Breast epithelium (tissue), 4 donors: ENCODE measurements at places on chromosomes 3 and 15. TPM values are rescaled to one million over a fixed set of nuclear protein-coding genes. Genes with fewer than 3 reads are reported as not detected.

The FMN1 gene
- 33.1 TPM for total RNA-seq

The CXCR6 gene
- total RNA-seq, result 4.5 TPM

GRCh38 chr3:115624029-115624741, 875 bp downstream of the GAP43 start:
- no peaks in the 10 kb centered on the region for H3K4me1 ChIP-seq
- peaks cover 18% of the 10 kb centered on the region for H3K27me3 ChIP-seq
- H3K27ac ChIP-seq, result no peak overlapping the region
- no peak for DNase-seq

DNA sequence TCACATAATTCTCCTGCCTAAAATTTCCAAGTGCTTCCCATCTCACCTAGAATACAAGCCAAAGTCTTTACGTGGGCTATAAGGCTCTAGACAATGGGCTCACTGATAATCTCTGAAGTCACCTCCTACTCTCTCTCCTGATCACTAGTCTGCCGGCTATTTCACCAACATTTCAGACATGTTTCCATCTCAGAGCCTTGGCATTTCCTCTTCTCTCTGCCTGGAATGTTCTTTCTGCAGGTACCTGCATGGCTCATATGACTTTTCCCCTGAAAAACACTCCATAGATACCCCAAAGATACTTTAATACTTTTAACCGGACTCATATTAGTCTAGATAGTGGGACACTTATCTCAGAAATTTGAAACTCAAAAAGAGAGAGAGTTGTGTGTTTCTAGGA, 32.7 kb downstream of the CD200 start:
- H3K36me3 ChIP-seq, result no peaks in the 10 kb centered on the region
- no peaks in the 10 kb centered on the region for H3K4me1 ChIP-seq
- peak overlapping the region; percentile 51 for H3K27ac ChIP-seq
- no peak overlapping the region for H3K4me3 ChIP-seq
- no peaks in the 10 kb centered on the region for H3K27me3 ChIP-seq

DNA sequence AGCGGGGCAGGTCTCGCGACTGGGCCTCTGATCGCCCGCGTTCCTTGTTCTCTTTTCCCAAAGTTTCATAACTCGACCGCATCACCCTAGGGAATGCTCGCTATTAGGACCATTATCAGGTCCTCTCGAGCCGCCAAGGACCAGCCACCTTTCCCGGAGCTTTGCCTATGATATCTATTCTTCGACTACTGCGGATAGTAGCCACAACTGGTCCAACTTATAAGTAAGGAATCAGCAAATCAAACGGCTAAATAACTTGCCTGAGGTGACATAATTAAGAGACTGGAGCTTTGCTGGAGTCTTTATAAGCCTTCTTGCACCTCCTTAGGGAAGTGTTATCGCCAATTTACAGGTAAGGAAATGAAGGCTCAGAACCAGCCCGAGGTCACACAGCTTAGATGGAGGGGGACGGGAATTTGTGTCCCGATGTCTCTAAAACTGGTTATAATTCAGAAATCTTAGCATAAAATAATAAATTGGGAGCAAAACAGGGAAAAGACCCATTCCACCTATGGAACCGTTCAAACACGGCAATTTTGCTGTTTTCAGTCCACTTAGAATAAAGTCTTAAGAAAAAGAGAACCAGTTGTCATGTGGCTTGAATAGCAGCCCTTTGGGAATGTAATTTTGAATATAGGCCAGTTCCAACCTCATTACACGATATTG, 479 bp upstream of the PLD1 start:
- H3K36me3 ChIP-seq, result no peaks in the 10 kb centered on the region
- no peaks in the 10 kb centered on the region for H3K27me3 ChIP-seq
- peak overlapping the region; percentile 67 for H3K4me3 ChIP-seq
- DNase-seq, result no peak

The TIMP4 gene
- 46.9 TPM for total RNA-seq

- H3K27ac ChIP-seq, result no peak overlapping the region
- H3K4me1 ChIP-seq, result no peaks in the 10 kb centered on the region
- H3K27me3 ChIP-seq, result no peaks in the 10 kb centered on the region
- DNase-seq, result no peak
Observed at GRCh38 chr3:41363830-41364523, 164.7 kb downstream of the CTNNB1 start.

GRCh38 chr15:81357180-81357686, 16.8 kb downstream of the TMC3 start:
- H3K4me1 ChIP-seq, result no peaks in the 10 kb centered on the region
- H3K4me3 ChIP-seq, result no peak overlapping the region
- no peak for DNase-seq
- H3K36me3 ChIP-seq, result no peaks in the 10 kb centered on the region

DNA sequence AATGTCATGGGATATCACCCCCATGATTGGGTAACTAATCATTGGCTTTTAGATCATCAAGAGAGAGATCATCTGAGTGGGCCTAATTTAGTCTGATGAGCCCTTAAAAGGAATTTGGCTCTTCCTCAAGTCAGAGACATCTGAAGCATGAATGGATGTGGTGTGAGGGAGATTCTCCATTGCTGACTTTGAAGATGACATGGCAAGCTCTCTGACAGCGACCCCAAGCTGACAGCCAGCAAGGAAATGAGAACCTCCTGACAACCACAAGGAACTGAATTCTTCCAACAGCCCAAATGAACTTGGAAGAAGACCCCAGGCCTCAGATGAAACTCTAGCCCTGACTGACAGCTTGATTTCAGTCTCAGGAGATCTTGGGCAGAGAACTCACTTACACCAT, 108.4 kb upstream of the SPATA12 start:
- no peaks in the 10 kb centered on the region for H3K4me1 ChIP-seq
- no peaks in the 10 kb centered on the region for H3K36me3 ChIP-seq
- no peak for DNase-seq
- no peak overlapping the region for H3K27ac ChIP-seq
- H3K27me3 ChIP-seq, result no peaks in the 10 kb centered on the region

- peaks cover 12% of the 10 kb centered on the region for H3K4me1 ChIP-seq
- peak within 1 kb of the TSS; percentile 94 for H3K4me3 ChIP-seq
- peak within 1 kb of the TSS; percentile 90 for H3K27ac ChIP-seq
- H3K27me3 ChIP-seq, result no peaks in the 10 kb centered on the region
- DNase-seq, result peak; percentile 99
Observed at GRCh38 chr15:89334510-89335297, at the start of gene POLG. Gene POLG, minus strand, starts transcription at chr15:89334824. Its CDS starts 1,070 bp downstream, at chr15:89333754.

DNA sequence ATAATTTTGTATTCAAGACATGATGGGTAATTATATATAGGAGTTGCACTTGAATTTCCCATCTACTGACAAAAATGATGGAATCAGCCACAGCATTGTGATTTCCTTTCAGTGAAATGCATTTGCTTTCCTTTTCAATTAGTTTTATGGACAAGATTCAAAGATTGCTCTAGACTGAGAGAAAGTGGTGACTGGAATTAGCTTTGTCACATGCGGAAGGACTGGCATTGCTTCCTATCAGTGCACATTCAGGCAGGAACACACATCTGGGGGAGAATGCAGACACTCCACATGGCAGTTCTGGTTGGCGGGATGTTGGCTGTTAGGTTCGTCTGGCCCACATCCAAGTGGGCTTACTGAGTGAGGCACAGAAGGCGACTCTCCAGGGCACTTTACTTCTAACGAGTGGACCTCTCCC, 399.3 kb upstream of the RGMA start:
- H3K36me3 ChIP-seq, result no peaks in the 10 kb centered on the region
- no peaks in the 10 kb centered on the region for H3K27me3 ChIP-seq
- no peaks in the 10 kb centered on the region for H3K4me1 ChIP-seq
- no peak for DNase-seq
- no peak overlapping the region for H3K4me3 ChIP-seq
- no peak overlapping the region for H3K27ac ChIP-seq

The TRIM59 gene
- total RNA-seq, result 5.0 TPM

- H3K4me3 ChIP-seq, result no peak overlapping the region
- no peak overlapping the region for H3K27ac ChIP-seq
- H3K36me3 ChIP-seq, result no peaks in the 10 kb centered on the region
- DNase-seq, result no peak
- H3K27me3 ChIP-seq, result no peaks in the 10 kb centered on the region
- peaks cover 6% of the 10 kb centered on the region for H3K4me1 ChIP-seq
Observed at GRCh38 chr3:37907906-37908305, 46.2 kb downstream of the CTDSPL start.

GRCh38 chr3:72448375-72448823, 399.8 kb downstream of the SHQ1 start:
- no peaks in the 10 kb centered on the region for H3K36me3 ChIP-seq
- no peaks in the 10 kb centered on the region for H3K4me1 ChIP-seq
- no peak for DNase-seq
- no peak overlapping the region for H3K4me3 ChIP-seq
- H3K27me3 ChIP-seq, result no peaks in the 10 kb centered on the region
- H3K27ac ChIP-seq, result no peak overlapping the region

- H3K36me3 ChIP-seq, result no peaks in the 10 kb centered on the region
- no peak for DNase-seq
- no peak overlapping the region for H3K4me3 ChIP-seq
Observed at GRCh38 chr3:190385731-190386688, 2.0 kb upstream of the CLDN16 start.

The SAXO2 gene
- 1.1 TPM for total RNA-seq

The ADAMTS7 gene
- total RNA-seq, result 6.2 TPM

The FOXL2 gene
- not detected for total RNA-seq
